ELF-1 (cell line): ENCODE measurements at places on chromosomes 1 and 21.

GRCh38 chr21:25506887-25507286, 100.4 kb downstream of the MRPL39 start:
- DNase-seq, result no peak

- no peak for DNase-seq
Observed at GRCh38 chr1:98099501-98099900, 178.7 kb upstream of the DPYD start.

GRCh38 chr21:19010251-19010650, 606.7 kb upstream of the TMPRSS15 start:
- no peak for DNase-seq

DNA sequence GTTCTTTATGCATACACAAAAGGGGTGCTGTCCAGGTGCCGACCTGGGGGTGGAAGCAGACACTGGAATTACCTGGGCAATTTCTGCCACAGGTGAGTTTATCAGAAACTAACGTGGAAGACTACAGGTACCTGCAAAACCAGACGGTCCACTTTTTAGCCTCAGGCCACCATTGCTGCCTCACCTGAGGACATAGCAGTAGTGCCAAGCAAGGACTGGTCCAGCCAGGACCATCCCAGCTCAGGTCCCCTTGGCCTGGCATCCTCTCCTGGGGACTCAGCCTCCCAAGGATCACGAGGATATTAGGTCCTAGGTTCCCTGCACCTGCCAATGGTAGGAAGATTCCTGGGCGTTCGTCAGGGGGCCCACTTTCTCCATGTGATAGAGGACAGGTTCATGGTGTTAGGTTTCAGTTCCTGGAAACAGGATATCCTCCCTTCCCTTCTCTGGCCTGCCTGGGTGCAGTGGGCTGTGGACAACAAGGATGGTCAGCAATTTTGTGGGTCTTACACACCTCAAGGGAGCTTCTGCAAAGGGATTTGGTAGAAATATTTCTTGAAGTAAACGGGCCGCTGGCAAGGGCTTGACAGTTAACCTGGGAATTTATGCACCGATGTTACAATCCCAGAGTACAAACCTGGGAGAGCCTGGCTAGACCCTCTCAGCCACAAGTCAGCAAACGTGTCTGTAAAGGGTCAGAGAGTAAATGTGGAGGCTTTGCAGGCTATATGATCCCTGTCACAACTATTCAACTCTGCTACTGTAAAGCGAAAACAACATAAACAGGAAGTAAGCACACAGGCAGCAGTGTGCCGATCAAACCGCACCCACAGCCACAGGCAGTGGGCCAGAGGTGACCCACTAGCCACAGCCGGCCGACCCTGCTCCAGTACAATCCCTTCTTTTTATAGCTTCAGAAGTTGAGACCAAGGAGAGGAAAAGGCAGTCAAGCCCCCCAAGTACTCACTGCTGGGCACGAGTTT, 71.4 kb upstream of the RAB4A start:
- peak; percentile 79 for DNase-seq

DNA sequence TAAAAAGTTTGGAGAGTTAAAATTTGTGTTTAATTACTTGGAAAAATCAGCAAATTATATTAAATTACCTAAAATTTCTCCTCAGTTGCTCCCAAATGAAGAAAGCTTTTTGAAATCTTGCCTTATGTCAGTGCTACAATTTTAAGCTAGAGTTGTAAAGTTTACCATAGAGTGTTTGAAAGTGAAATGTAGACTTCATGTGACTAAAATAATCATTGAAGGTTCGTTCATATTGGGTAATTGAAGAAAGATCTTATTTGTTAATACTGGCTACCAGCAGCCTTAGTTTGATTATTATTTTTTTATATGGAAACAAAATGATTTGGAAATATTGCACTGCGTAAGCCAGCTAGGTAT, 4.4 kb downstream of the DYRK1A start:
- no peak for DNase-seq

- no peak for DNase-seq
Observed at GRCh38 chr1:228010921-228011320, 4.1 kb downstream of the WNT3A start.

DNA sequence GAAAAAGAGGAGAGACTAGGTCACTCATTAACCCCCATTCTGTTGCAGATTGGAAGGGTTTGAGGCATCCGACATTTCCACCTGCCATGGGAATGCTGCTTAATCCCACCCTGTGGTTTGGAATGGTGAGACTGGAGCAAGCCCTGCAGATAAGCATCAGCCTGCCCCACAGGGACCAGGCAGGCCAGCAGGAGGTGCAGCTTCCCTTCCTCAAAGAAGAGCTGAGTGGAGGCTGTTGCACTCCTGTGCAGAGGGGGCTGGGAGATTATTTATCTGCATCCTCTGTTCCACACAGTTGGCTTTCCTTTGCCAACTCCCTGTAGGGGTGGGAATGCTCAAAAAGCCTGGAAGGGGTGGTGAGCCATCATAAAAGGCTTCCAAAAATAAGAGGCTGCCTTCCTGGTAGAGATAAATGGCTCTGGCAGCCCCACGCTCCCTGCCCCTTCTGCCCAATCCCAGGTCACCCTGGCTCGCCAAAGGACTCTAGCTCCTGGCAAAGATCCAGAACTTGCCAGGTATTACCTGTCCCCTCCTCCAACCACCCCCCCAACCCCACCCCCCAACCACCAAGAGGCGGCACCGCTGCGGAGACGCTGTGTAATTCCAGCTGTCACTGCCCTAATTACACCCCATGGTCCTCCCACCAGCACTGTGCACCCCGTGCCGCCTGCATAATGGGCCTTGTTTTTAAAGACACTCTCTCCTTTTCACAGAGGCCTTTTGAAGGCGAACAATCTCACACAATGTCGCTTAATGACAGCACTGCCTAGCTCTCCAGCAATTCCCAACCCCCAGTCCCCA, 83.0 kb upstream of the ZC3H12A start:
- peak; percentile 66 for DNase-seq

DNA sequence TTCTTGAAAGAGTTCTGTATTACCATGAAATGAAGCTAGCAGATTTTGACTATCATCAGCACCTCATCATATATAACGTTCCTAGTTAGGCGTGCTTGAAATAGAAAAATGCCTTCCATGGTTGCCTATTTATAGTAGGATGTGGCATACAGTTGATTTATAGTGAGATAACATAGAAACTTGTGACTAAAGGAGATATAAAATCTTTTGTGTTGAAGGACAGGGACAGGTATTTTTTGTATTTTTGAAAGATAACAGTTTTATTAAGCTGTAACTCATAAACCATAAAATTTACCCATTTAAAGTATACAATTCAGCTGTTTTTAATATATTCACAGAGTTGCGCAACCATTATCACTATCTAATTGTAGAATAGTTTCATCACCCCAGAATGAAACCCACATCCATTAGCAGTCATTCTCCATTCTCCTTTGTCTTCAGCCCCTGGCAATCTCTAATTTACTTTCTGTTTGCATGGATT, 19.3 kb downstream of the SPEN start:
- DNase-seq, result no peak
